ENCODE measurements at places on chromosomes 6 and 20. TPM values are rescaled to one million over a fixed set of nuclear protein-coding genes. Genes with fewer than 3 reads are reported as not detected.
A peak's percentile ranks its signal among the peaks of the same experiment; 100 is the strongest.

GRCh38 chr6:45633272-45633908 lies 255.7 kb upstream of the SUPT3H start:
- DNase-seq = no peak

DNA sequence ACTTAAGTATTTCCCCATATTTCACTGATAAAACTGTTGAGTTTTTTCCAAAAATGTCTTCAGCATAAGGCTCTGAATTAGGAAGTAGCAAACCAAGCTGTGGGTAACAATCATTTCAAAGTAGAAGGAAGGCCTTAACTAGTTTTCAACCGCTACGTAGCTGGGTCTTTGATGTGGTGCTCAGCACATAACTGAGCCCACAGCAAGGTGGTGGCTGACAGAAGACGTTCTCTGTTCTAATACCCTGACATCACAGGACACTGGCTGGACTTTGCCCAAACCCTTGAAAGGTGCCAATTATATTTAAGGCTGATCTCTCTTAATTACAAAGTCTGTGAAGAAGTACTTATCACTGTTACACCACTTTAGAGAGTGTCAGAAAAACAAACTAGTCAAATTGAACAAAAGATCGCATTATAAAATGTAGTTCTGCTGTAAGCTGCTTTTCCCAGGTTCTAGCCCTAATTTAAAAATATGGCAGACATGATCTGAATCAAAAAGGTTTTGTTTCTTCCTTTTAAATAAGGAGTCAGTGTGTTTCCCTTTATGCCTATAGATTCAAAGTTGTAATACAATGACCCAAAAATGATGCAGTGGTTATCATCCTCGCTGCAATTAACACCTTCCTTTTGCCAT lies 26.7 kb downstream of the MAN1A1 start:
- DNase-seq = no peak

The RBM24 gene
- 0.47 TPM for polyA plus RNA-seq

The TTI1 gene
- 8.6 TPM for polyA plus RNA-seq

GRCh38 chr6:169252505-169253189 lies 999 bp downstream of the THBS2 start:
- DNase-seq = no peak

- DNase-seq = no peak
Measured at GRCh38 chr20:7926323-7926722, 13.9 kb downstream of the HAO1 start.

GRCh38 chr6:98471444-98471843 lies 362.9 kb upstream of the POU3F2 start:
- no peak for DNase-seq

The HSPA1L gene
- 2.3 TPM for polyA plus RNA-seq

DNA sequence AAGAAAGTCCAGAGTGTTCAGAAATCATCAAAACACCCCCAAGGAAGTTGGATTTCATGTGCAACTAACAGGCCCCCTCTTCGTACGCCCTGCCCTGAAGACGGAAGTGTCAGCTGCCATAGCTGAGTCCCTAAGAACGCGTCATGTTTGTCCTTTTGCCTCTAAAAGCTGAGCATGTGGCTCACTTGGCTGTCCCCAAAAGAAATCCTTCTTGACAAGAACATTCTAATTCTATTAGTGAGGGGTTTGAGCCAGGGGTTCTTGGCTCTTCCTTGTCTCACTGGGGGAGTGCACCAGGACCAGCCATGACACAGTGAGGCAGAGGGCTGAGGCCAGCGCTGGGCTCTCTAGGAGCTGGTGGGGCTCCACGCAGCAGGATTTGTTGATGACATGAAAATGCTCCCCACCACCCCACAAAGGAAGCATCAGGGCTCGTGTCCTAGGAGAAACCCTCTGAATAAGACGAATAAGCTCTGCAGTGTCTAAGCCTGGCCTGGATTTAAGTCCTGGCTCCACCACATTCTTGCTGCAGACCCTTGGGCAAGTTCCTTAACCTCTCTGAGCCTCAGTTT lies 20.0 kb upstream of the SPO11 start:
- DNase-seq = no peak

The ULBP2 gene
- 2.5 TPM for polyA plus RNA-seq

The SLC4A11 gene
- 14.8 TPM for polyA plus RNA-seq

GRCh38 chr6:108556866-108557493 lies 3.7 kb upstream of the FOXO3 start:
- DNase-seq = no peak

GRCh38 chr6:162074641-162075275 lies 652.8 kb downstream of the PRKN start:
- DNase-seq = no peak

The IL17F gene
- not detected for polyA plus RNA-seq

DNA sequence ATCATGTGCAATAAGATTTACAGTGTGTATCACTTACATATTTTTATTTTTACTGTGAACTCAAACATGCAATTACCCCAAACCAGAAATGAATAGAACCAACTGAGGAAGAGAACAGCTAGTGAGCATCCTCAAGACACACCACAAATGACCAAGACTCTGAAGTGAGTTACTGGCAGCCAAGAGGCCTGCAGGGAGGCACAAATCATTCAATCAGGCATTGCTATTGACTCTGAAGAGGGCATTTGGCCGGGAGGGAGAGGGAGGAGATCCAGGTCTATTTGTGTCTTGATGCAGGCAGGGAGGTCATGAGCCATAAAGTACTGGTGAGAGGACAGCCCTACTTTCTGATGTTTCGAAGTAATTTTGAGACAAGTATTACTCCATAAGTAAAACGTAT lies 257.7 kb downstream of the BCKDHB start:
- DNase-seq = no peak

The MOCS1 gene
- polyA plus RNA-seq = 41.3 TPM

DNA sequence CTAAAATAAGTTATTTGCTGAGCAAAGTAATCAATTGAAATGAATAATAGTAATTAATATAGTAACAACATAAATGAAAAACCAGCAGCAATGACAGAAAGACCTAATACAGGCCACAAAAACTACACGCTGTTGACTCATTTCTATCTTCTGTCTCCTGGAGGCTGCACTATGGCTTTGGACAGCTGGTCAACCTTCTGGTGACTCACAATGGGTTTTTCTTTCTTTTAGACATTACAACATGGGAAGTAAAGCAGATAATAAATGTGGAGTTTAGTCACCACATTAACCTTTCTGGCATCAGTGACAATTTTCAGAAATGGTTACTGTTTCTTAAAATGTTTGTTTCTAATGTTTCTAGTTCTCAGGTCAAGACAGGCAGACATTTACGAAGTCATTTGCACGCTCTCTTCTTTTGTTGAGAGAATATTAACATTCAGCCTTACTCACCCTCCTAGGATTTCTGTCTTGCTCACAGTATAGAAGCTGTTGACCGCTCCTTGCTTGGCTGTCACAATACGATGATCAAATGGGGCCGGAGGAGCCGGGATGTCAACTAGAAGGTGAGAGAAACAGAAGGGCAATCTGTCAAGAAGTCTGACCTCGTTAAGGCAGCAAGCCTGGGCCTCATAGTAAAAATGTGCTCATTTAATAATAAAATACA lies 62.2 kb downstream of the MYLK4 start:
- peak; percentile 9 for DNase-seq

GRCh38 chr6:138485586-138486248 lies 13.6 kb downstream of the NHSL1 start:
- no peak for DNase-seq

DNA sequence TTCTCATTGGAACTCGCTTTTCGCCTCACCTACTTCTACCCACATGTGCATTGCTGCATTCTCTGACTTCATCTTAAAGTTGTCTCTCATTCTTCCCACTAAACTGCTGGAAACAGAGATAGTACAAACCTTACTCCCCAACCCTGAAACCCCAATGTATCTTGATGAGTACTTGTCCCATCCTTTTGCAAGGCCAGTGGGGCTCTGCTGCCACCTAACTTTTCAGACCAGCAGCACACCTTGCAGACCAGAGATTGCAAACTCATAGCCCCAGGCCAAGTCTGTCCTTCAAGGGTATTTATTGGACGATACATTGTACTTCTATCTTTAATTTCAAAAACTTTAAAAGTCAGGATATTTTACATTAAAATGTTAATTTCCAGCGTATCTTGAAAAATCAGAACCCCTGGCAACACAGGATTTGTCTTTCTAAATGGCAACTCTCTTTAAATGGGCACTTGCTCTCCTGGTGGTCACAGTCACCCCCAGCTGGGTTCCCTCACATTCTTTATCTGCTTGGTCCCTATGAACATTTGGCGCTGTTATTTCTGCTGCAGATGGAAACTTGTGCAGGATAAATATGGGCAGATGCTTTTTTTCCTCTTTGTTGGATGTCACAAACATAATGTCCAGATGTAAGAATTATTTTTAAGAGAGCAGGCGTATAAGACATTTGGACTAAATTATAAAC lies 83.9 kb downstream of the SOD2 start:
- no peak for DNase-seq

DNA sequence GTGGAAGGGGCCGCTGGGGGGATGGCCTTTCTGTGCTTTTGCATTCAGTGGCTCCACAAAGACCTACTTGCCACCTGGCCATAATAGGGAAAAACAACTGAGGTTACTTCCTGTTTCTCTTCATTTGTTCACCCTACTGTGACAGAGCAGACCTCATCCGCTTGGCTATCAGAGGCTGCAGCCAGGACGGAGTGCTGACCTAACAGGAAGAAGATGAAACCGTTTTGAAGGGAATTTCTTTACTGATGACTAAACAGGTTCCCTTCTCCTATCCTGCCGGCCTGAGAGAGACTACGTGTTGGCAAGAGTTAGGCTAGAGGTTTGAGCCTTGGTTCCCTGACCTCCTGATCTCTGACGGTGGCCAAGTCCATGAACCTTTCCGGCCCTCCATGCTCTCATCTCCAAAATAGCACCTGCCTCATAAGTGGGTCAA lies 21.3 kb downstream of the PRR18 start:
- DNase-seq = peak; percentile 22

- DNase-seq = no peak
Measured at GRCh38 chr6:143328876-143329275, 121.6 kb downstream of the ADAT2 start.

The SRMS gene
- not detected for polyA plus RNA-seq

DNA sequence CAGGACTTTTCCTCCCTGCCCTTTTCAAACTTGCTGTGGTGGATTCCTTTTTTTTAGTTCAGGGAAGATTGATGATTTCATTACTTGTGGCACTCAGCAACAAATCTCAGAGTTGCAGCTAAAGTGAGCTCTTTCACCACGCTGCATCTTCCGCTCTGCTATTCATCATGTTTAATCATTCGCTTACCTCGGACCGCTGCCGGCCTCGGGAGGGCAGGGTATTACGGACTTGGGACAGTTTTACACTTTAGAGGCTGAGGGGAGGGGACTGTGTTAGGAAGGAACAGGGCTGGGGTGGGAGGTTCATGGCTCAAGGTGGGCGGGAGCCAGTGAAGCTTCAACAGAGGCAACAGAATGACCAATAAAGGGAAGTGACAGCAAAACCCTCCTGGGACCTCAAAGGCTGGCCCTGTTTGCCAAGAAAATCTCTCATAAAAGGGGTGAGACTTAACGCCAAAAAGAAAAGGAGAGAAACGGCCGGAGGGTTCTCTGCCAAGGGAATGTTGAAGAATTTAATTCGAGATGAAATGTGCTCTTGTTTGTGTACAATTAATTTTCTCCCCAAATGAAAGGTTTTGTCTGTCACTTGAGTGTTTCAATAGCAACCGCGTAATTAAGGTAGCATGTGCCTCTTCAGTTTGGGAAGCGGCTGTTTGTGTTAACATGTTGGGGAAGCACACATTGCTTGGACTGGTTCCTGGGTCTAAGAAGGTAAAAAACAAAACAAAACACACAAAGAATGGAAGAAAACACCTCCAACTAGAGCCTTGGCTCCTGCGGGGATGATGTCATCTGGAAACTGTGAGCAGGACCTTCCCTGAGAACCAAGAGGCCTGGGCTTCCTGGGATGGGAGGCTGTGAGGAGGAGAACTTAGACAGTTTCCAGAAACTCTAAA lies 72.5 kb upstream of the SULF2 start:
- DNase-seq = no peak

- DNase-seq = no peak
Measured at GRCh38 chr6:136809091-136809860, 13.1 kb upstream of the PEX7 start.

GRCh38 chr20:63538204-63539091 lies 1.3 kb upstream of the PTK6 start:
- peak; percentile 92 for DNase-seq

- DNase-seq = no peak
Measured at GRCh38 chr20:53395188-53395923, 198.3 kb downstream of the ZNF217 start.

DNA sequence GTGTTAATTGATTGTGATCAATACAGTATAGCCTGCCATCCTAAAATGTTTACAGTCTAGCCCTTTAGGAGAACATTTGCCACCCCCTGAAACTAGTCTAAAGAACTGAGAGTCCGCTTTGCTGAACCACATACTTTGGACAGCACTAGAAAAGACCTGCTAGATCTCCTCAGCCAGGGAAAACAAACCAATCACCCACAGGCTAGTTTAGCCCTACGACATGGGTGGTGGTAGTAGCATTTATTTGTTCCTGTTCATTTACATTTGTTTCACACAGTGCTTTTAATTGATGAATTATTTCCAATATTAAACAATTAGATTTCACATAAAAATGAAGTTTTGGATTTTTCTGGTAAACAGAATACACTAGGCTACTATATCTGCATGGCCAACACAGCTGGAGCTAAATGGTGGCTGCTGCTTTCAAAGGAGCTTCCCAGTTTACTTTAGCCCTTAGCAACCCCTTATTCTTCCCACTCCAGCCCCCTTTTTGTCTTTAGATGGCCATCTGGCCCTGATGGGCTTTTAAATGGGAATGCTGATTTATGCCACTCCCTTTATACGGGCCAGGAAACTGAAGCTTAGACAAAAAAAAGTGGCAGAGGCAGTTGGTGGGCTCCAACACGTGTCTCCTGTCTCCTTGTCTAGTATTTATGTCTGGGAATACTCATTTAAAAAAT lies 72.4 kb downstream of the ADGRG6 start:
- DNase-seq = no peak

DNA sequence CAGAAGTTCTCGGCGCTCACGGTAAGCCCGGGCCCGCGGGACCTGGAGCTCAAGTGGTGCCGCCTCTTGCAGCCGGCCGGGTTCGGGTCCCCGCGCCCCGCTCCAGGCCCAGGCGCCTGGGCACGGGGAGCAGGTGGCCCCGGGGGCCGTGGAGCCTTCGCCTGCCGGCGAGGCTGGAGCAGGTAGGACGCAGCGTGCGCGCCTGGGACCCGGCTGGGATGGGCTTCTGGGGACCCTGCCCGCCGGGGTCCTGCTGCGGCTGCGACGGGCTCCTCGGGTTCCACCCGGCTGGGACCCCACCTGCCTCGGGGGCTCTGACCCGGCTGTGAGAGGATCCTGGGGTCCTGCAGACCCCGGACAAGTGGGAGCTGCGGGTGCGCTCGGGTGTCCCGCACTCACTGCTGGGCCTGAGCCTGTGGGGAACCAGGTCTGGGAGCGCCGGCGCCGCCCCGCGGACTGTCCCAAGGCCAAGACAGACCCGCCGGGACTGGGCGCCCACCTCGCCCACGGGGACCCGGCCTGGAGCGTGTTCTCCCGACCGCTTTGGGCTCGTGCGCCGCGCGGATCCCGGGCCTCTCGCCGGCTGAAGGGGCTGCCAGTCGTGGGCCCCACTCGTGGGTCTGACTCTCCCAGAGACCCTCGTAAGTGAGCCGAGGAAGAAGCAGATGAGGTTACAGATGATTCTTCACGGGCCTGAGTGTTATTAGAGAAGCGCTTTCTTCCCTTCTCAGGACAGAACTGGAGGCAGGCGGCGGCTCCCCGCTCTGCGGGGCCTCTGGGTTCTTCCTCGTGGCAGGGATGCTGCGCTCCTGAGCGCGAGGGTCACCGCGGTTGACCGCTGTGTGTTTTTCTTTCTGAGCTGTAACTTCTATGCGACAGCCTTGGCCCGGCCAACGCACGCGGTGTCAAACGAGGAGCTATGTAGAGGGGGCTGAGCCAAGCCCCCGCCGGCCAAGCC lies 729 bp downstream of the SMOC2 start:
- DNase-seq = peak; percentile 73

Data from kidney (tissue), 22 donors.